ENCODE measurements at places on chromosomes 5 and 9.
A peak's percentile ranks its signal among the peaks of the same experiment; 100 is the strongest.

- DNase-seq, result peak; percentile 33
These were observed 64.4 kb downstream of the FAM114A2 start for GRCh38 chr5:153974131-153974812.

- no peak for DNase-seq
These were observed 11.6 kb downstream of the RAI14 start for GRCh38 chr5:34667705-34668104.

GRCh38 chr9:137319739-137320551 lies 17.9 kb upstream of the NRARP start:
- no peak for DNase-seq

DNA sequence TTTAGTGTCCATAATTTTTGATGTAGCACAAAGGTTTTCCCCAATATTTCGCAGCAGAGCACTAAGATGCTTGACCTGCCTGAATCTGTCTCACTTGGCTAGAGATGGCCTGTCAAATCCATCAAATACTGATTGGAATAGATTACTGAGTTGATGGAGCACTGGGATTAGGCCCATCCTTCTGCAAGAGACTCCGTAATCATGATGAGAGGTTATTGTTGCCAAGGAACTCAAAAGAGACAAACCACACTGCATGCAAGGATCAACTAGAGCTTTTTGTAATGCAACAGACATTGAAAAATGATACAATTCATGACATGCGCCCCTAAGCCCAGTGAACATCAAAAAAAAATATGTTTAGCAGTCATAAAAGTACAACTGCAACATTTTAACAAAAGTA lies 585.3 kb upstream of the GRAMD2B start:
- DNase-seq, result no peak

GRCh38 chr9:132943651-132944293 lies 644 bp downstream of the TSC1 start:
- no peak for DNase-seq

- no peak for DNase-seq
These were observed 71.0 kb downstream of the IPO11 start for GRCh38 chr5:62483556-62483955.

GRCh38 chr5:136080113-136080482 lies 51.3 kb downstream of the TGFBI start:
- DNase-seq, result peak; percentile 17

DNA sequence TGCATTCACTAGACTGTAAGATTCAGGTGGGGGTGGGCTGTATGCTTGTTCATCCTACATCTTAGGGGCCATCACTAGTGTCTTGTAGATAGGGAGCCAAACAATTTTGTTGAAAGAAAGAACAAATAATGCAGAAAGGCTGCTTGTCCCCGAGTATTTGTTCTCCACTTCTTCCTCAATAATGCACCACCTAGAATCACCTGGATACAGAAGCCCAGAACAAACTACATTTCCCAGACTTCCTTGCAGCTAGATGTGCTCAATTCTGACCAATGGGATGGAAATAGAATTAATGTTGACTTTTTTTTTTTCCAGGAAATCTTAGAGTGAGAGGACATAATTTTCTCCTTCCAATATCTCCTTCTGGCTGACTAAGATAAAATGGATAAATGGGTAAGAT lies 38.9 kb upstream of the TNFSF8 start:
- DNase-seq, result no peak

DNA sequence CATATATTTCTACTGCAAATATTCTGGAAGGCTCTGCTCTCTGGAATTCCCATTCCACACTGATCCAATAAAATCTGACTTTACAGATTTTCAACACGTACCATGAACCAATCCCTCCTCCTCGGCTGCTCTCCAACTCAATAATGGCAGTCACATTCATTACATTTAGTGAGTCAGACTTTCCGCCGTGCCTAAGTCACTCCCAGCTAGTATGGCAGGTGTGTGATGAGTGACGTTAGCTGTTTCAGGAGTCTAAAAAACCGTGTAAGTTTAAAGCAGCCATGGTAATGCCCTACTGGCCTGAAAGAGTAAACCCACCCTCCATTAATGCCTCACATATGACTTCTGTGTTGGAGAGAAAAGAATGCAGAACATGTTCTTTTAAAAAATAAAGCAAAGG lies 3.3 kb downstream of the FBN2 start:
- no peak for DNase-seq

GRCh38 chr5:54621048-54621447 lies 103.5 kb downstream of the SNX18 start:
- no peak for DNase-seq

- no peak for DNase-seq
These were observed 474.5 kb downstream of the LRRC70 start for GRCh38 chr5:63053019-63053638.

- no peak for DNase-seq
These were observed 128.3 kb downstream of the SLF1 start for GRCh38 chr5:94746731-94747124.

- DNase-seq, result no peak
These were observed 8.0 kb downstream of the AFAP1L1 start for GRCh38 chr5:149279661-149280060.

DNA sequence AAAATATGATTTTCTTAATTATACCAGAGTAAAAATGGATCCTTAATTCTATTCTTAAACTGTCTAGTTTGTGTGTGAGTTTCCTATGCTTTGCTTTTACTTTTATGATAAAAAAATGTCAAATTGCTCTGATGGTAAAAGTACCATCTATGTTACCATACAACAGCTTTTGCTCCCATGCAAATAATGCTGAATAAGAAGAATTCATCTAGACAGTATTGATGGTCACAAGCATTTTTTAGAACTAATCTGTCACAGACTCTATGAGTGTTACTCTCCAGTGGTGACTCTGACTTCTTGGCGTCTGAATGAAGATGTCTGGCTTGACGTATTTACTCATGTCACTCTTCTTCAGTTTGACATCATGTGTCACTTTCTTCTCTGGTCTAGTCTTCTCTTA lies 608.1 kb upstream of the RORB start:
- DNase-seq, result no peak

- DNase-seq, result no peak
These were observed 83.3 kb downstream of the AOPEP start for GRCh38 chr9:94809778-94810177.

DNA sequence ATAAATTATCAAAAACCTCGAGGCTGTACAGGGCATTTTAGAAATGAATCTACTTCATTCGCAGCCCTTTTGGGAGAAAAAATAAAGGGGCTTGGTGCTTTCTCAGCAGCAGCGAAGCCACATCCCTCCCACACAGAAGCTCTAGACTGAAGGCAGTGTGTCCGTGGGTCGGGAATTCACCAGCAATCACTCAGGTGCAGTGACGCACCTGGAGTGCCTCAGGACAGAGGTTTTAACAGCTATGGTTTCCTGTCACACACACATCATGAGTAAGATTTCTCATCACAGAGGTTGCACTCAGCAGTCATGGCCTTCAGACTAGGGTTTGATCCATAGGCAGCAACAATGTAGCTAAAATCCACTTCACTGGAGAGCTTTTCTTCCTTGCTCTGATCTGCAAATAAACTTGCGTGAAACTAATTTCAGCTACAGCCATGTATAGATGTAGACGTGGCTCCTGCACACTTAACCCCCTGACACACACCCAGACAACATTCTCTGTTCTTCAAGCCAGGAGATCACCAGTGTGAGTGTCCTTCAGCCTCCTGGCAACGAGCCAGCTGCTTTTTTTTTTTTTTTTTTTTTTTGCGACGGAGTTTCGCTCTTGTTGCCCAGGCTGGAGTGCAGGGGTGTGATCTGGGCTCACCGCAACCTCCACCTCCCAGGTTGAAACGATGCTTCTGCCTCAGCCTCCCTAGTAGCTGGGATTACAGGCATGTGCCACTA lies 34.8 kb downstream of the DYNC2I2 start:
- DNase-seq, result no peak

- DNase-seq, result no peak
These were observed 39.9 kb downstream of the RHOBTB3 start for GRCh38 chr5:95770830-95771708.

- DNase-seq, result no peak
These were observed 74.2 kb upstream of the GRAMD2B start for GRCh38 chr5:126348855-126349635.

DNA sequence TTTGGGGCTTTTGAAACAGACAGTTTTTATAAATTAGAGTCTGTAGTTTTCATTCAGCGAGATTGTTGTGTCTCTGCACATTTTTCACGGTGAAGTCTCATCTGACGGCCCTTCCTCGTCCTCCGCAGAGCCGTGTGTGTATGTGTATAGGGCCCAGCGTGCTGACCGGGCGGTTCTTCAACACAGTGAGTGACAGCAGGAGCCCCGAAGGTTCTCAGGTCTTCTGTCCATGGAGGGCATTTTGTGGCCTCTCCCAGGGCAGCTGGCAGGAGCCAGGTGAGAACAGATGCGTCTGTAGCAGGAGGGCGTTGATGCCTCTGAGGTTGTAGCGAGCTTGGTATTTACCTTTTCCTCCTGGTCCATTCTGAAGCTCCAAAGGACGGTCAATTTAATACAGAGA lies 116.0 kb upstream of the LPCAT1 start:
- DNase-seq, result no peak

- no peak for DNase-seq
These were observed 28.7 kb downstream of the XPA start for GRCh38 chr9:97668485-97668884.

- no peak for DNase-seq
These were observed 426.7 kb downstream of the CDK5RAP2 start for GRCh38 chr9:120153258-120153657.
